ENCODE measurements at places on chromosomes 12 and 14.

- no peak for DNase-seq
Observed at GRCh38 chr12:51320311-51320694, 3.7 kb downstream of the BIN2 start.

DNA sequence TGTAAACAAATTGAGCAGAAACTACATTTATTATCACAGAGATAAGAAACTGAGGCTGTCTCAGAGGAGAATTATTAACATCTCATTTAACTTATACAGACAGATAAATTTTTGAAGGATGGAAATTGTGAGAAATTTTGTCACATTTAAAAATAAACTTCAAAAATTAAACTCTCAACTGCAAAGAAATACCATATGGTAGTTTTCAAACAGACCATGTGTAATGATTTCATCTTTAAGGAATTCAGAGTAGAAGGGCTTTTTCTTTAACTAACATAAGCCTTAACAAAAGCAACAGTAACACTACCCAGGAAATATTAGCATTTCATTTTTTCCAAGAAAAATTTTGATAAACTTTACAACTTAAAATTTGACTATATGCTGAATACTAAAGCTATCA is 26.6 kb downstream of the NUP37 start:
- no peak for DNase-seq

GRCh38 chr12:30990316-30990715 is 63.8 kb downstream of the TSPAN11 start:
- DNase-seq: no peak

DNA sequence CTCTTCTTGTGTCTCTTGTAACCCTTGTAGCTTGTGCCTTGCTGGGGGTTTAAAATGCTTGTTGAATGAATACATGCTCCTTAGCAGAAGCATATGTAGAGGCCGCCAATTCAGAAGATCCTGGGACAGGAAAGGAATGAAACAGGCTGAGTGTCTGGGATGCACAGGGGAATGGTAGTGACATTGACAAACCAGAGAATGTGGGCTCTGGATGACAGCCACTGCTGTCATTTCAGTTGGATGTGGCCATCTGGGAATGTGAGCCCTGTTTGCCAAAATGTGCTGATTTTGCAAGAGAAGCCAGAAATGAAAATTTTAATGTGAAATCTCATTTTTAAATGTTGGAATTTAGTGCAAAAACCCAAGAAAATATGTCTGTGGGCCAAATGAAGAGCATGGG is 136.8 kb downstream of the DACT1 start:
- DNase-seq: no peak

GRCh38 chr12:42802785-42803189 is 213.2 kb upstream of the PRICKLE1 start:
- no peak for DNase-seq

GRCh38 chr12:100520048-100520769 is 46.5 kb downstream of the NR1H4 start:
- no peak for DNase-seq

GRCh38 chr12:85448548-85449139 is 168.6 kb downstream of the ALX1 start:
- no peak for DNase-seq

DNA sequence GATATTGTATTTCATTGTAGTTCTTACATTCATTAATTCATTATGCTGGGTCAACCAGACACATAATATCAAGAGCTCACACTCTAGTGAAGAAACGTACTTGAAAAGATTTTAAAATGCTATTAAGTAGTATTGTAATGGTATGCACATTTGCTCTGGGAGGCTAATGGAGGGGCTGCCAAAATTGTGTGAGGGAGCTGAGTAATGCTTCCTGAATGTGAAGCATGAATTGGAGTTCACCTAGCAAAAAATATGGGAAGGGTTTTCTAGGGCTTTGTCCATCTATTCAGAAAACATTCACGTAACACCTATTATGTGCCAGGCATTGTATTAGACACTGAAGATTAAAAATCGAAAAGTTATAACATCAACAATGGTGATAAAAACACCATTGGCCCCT is 403.8 kb upstream of the PDE3A start:
- no peak for DNase-seq

DNA sequence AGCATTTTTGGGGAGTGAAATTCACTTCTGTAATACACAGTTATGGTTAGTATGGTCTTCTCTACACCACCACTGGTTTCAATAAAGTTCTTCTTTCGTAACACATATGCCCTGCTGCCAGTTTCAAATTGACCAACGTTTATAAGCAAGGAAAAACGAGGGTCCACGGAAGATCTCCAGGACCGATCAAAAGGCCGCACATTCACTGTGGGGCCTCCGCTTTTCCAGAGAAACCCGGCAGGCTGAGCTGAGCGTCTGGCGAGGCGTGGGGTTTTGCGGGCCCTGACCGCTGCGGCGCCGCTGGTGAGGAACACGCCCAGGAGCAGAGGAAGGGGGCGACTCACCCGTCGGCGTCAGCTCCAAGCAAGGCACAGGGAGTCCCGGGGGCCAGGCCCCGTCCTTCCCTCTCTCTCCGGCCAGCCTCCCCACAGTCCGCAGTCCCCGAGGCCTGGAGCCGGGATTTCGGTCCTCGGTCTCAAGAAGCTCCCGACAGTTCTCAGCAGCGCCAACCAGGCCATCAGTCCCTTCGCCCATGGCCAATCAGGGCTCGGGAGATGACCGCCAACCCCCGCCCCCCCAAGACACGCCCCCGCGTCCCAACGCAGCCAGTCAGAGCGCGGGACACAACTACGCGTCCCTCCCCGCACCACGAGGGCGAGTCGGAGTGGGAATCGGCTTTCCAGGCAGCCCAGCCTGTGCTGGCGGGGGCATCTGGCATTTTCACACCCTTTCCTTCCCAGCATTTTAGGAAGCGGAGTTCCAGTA is at the start of gene MTERF2:
Gene MTERF2 (minus strand): TSS at position 522 of the 765 bp plus-strand sequence. CDS start 8,432 bp downstream, outside the sequence.
- peak; percentile 78 for DNase-seq

Measured in stimulated activated CD4-positive, alpha-beta T cell treated with anti-CD3 and anti-CD28 coated beads, Interleukin-4, amount 100 ng/mL, for 1 hour (primary cell).